ENCODE measurements at places on chromosomes 3 and 15.

- DNase-seq: no peak
Measured at GRCh38 chr15:100264994-100265640, 76.7 kb downstream of the ADAMTS17 start.

- DNase-seq: no peak
Measured at GRCh38 chr15:42053010-42053409, 32.2 kb upstream of the PLA2G4E start.

- no peak for DNase-seq
Measured at GRCh38 chr15:86661580-86661979, 581.9 kb downstream of the AGBL1 start.

- no peak for DNase-seq
Measured at GRCh38 chr3:44074181-44074580, 167.5 kb upstream of the TOPAZ1 start.

DNA sequence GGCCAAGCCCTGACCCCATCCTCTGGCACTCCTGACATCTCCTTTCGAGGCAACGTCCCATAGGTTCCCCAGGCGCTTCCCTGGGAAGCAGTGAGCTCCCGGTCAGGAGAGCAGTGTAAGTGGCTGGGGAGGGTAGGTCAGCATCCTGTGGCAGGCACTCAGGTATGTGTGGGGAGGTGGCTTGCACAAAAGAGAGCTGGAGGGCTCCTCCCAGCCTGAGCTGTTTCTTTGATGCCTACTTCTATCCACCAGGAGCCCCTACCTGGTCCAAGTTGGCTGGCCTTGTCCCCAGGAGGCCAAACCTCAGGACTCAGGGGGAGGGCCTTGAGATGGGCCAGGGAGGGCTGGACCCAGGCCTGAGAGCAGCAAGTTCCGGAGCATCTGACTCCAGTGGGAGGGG is 31.7 kb upstream of the LINGO1 start:
- DNase-seq: no peak

- no peak for DNase-seq
Measured at GRCh38 chr3:46955801-46956259, 20.7 kb downstream of the CCDC12 start.

GRCh38 chr15:94588993-94589392 is 357.6 kb downstream of the MCTP2 start:
- no peak for DNase-seq

GRCh38 chr3:24550588-24550987 is 55.9 kb upstream of the THRB start:
- DNase-seq: no peak

DNA sequence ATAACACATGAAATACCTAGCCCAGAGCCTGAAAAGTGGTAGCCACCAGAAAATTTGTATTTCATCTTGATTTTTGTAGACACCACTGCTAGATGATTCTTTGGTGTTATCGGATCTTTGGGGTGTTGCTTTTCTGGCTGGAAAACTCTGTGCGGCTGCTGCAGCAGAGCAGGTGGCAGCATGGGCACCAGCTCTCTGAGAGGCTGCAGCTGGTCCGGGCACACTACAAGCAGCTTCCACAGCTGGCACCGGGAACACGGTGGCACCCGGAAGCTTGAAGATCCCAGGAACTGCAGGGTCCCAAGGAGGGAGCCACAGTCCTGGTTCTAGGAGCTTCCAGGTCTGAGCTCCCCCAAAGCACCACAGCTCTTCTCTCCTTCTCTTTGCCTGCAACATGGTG is 211.7 kb upstream of the MLF1 start:
- DNase-seq: no peak

GRCh38 chr3:54691289-54691771 is 236.5 kb downstream of the LRTM1 start:
- DNase-seq: no peak

GRCh38 chr3:61901496-61901895 is 340.1 kb downstream of the PTPRG start:
- DNase-seq: no peak

DNA sequence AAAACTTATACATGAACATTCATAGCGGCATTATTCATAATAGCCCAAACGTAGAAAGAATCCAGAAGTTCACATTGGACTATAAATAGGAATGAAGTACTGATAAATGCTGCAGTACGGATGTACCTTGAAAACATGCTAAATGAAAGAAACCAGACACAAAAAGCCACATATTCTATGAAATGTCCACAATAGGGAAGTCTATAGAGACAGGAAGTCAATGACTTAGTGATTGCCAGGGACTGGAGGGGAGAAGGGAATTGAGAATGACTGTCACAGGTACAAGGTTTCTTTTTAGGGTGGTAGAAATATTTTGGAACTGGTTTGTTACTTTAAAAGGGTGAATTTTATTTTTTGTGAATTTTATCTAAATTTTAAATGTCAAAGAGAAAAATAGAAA is 71.4 kb upstream of the SKOR1 start:
- DNase-seq: no peak

DNA sequence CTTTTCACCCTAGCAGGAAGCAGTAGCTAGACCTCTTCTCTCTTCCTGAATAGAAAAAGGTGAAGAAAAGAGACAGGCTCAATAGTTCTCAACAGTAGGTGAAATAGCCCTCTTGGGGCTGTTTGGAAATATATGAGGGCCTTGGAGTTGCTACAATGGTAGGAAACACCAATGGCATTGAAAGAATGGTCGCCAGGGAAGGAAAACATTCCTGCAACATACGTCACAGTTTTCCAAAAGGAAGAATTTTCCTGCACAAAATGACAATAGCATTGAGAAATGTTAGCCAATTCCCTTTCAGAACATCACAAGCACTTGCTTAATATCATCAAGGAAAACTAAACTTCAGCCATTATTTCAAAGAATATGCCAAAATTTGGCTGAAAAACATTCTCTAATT is 484.5 kb downstream of the IGSF11 start:
- DNase-seq: no peak

GRCh38 chr15:71804695-71805470 is 5.5 kb upstream of the NR2E3 start:
- no peak for DNase-seq

GRCh38 chr15:34339946-34340345 is 2.4 kb upstream of the SLC12A6 start:
- no peak for DNase-seq
